Endothelial cell (in vitro differentiated cells): ENCODE measurements at places on chromosomes 6 and 20.

GRCh38 chr6:114220241-114220640 is 122.6 kb downstream of the HS3ST5 start:
- no peaks in the 10 kb centered on the region for H3K36me3 ChIP-seq
- no peak overlapping the region for H3K4me3 ChIP-seq
- no peak for DNase-seq
- no peak overlapping the region for H3K27ac ChIP-seq

GRCh38 chr6:129667621-129668020 is 42.4 kb downstream of the ARHGAP18 start:
- peak overlapping the region; percentile 1 for H3K4me3 ChIP-seq
- H3K27ac ChIP-seq = peak overlapping the region; percentile 68
- no peak for DNase-seq

DNA sequence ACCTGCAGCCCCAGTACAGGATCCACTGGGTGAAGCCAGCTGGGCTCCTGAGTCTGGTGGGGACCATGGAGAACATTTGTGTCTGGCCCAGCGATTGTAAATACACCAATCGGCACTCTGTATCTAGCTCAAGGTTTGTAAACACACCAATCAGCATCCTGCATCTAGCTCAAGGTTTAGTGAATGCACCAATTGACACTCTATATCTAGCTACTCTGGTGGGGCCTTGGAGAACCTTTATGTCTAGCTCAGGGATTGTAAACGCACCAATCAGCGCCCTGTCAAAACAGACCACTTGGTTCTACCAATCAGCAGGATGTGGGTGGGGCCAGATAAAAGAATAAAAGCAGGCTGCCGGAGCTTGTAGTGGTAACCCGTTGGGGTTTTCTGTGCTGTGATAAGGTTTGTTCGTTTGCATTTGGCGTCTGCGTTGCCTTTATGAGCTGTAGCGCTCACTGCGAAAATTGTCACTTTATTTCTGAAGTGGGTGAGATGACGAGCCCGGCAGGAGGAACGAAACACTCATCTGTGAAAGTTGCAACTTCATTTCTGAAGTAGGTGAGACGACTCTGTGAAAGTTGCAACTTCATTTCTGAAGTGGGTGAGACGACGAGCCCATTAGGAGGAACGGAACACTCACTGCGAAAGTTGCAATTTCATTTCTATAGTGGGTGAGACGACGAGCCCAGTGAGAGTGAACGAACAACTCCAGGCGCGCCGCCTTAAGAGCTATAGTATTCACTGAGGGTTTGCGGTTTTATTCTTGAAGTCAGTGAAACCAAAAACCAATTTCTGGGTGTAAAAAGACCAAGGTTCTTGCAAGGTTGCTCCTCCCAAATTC is 31.1 kb downstream of the SERPINB6 start:
- no peaks in the 10 kb centered on the region for H3K36me3 ChIP-seq
- no peak for DNase-seq
- peaks cover 5% of the 10 kb centered on the region for H3K27me3 ChIP-seq
- peaks cover 11% of the 10 kb centered on the region for H3K4me1 ChIP-seq

DNA sequence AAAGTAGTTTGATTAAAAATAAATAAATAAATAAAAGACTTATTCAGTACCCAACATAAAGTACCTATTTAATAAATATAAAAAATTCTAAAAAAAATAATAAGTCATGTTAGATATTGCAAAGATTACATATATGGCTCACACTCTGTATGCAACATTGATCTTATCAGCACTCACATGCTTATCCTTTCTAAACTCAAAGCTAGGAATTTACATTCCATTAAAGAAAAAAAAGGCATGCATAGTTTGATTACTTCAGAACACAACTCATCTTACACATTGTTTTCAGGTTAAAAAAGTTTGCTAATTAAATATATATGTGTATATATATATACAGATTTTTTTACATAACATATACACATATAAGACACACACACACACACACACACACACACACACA is 96.4 kb downstream of the FILIP1 start:
- peaks cover 6% of the 10 kb centered on the region for H3K36me3 ChIP-seq
- no peak overlapping the region for H3K27ac ChIP-seq
- no peaks in the 10 kb centered on the region for H3K27me3 ChIP-seq
- DNase-seq = no peak
- H3K4me1 ChIP-seq = peaks cover 36% of the 10 kb centered on the region

DNA sequence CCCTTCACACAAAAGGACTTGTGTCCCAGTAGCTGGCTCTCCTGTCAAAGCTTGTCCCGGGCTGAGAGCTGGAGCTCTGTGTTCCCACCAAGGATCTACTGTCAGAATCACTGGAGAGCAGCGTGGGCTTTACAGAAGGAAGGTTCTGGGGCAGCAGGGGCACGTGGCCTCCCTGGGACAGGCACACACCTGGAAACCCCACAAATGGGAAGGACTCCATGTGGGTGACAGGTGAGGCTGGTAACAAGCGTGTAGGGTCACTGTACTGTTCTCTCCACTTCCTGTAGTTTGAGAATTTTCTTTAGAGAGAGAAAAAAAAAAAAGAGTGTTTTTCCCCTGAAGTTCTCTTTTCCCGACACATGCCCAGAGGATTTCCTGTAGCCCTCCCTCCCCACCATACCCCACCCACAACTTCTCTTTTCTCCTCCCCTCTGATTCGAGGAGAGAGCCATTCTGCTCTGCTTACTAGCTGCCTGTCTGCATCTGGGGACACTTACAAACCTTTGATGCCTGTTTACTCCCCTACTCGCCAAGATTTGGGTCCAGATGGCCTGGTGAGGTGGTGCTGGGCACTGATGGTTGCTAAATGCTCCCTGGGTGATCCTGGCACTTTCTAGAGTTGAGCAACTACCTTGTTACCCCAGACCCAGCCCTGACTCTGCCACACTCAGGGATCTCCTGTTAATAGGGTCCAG is 84.1 kb upstream of the SIRPA start:
- peaks cover 27% of the 10 kb centered on the region for H3K4me1 ChIP-seq
- H3K27me3 ChIP-seq = peaks cover 6% of the 10 kb centered on the region
- peak overlapping the region; percentile 55 for H3K27ac ChIP-seq
- no peaks in the 10 kb centered on the region for H3K36me3 ChIP-seq
- H3K4me3 ChIP-seq = peak overlapping the region; percentile 16

DNA sequence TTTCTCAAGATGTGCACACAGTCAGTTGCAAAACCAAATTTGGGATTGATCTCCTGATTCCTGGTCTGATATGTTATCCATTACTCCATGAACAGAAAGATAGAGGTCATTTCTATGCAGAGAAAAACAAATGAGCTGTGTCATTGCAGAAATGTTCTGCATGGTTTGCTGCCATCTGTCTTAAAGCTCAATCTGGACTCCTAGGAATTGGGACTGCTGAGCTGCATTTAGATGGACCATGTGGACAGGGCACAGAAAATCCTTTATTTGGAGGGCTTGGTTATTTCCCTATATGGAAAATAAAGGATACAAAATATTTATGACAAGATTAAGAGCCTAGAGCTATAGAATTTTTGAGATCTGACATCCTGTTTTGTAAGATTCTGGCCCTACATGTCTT is 91.3 kb downstream of the ADGRB3 start:
- H3K27ac ChIP-seq = no peak overlapping the region
- H3K4me3 ChIP-seq = no peak overlapping the region

DNA sequence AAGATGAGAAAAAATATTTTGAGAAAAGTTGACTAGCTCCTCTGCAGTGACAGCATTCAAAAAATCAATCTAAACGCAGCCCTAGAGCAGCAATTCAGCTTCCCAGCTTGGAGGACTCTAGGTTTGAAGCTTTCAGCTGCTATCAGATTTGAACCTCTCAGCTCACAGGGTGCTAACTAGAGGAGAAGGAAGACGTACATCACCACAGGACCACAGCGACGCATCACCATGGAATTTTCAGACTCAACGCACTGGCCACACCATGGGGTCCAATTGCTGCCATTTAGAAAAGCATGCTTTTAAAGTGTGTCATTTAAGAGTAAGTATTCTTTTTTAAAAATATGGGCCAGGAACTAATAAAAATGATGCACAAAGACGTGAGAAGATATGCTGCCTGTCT is 45.0 kb upstream of the FUCA2 start:
- peaks cover 11% of the 10 kb centered on the region for H3K4me1 ChIP-seq
- DNase-seq = no peak
- peaks cover 3% of the 10 kb centered on the region for H3K36me3 ChIP-seq
- H3K4me3 ChIP-seq = no peak overlapping the region
